Substantia nigra (tissue), 51 donors: ENCODE measurements at places on chromosomes 12 and 14.

GRCh38 chr14:99119554-99120525, 152.2 kb downstream of the BCL11B start:
- no peak for DNase-seq

DNA sequence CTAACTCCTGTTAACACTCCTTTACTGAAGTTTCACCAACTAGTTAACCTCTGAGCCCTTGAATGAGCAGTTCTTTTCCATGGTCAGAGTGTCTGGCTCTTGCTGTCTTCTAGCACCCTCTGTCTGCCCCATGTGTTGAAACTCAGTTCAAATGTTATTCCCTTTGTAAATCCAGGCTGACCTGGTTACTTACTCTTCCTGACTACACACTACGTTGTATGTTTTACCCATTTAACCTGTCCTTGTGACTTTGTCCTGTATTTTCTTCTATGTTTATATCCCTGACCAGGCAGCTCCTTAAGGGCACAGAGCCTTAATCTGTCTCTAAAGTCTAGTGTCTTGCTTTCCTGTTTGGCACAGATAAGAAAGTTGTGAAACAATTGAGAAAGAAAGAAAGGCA, 389.0 kb upstream of the RPL10L start:
- peak; percentile 3 for DNase-seq

- no peak for DNase-seq
Observed at GRCh38 chr12:123149501-123150274, 1.2 kb downstream of the PITPNM2 start.

- no peak for DNase-seq
Observed at GRCh38 chr12:52872644-52873389, 24.0 kb upstream of the KRT78 start.

DNA sequence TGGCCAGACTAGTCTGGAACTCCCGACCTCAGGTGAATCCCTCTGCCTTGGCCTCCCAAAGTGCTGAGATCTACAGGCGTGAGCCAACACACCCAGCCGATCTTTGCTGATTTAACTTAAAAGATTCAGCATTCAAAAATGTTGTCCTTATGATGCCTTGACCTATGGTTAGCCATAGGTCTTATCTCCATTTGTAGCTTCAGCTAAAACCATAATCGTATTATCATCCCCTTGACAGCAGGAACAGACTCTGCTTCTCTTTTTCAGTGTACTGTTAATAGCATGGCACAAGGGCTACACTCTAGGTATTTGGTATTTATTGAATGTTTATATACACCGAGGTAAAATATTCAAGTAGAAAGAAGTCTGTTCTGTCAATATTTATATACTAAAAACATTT, 15.3 kb downstream of the CCDC62 start:
- DNase-seq = no peak

- DNase-seq = no peak
Observed at GRCh38 chr12:126949558-126949957, 1317.4 kb upstream of the TMEM132C start.

- DNase-seq = no peak
Observed at GRCh38 chr14:72787841-72788240, 106.1 kb downstream of the DPF3 start.

DNA sequence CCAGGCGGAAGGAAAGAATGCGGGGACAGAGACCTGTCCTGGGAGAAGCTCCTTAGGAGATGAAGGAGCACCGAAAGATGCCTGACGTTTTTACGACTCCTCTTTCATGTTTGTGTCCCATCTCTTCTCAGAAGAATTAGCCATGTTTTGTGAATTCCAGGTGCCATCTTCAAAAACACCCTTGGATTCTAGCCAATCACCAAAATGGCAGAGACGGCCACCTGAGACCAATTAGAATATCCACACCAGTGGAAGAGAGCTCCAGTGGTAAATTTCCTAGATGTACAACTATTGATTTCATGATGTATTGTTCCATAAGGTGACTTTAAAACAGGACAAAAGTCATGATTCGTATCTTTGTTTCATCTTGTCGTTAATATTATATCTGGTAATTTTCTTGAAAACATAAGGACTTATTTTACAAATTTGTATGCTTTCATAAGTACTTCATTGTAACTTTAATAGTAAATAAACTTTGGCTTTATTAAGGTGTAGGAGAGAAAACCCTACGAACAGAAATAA, 62.3 kb upstream of the NUDT4 start:
- DNase-seq = no peak
